ENCODE measurements at places on chromosomes 1 and 21. TPM values are rescaled to one million over a fixed set of nuclear protein-coding genes. Genes with fewer than 3 reads are reported as not detected.

- peaks cover 25% of the 10 kb centered on the region for H3K36me3 ChIP-seq
- peak overlapping the region; percentile 26 for H3K4me3 ChIP-seq
- no peak for DNase-seq
- H3K4me1 ChIP-seq: peaks cover 29% of the 10 kb centered on the region
These were observed 155.9 kb downstream of the SLC30A10 start for GRCh38 chr1:219772265-219773036.

DNA sequence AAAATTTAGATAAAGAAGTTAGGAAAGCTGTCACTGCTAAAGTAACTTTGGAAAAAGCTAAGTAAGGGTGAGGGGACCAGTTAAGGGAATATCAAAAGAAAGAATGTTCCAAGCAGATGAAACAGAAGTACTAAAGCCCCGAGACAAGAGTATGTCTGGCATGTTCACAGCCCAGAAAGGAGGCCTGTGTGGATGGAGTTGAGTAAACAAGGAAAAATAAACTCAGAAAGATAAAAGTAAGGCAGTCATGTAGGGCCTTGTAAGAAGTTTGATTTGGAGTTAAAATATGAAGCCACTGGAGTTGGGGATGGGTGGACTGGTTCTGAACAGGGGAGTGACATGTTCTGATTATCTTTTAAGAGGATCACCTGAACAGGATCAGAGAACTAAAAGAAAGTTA is 177.9 kb downstream of the CDC42BPA start:
- H3K4me1 ChIP-seq: no peaks in the 10 kb centered on the region
- H3K27ac ChIP-seq: no peak overlapping the region
- peaks cover 7% of the 10 kb centered on the region for H3K36me3 ChIP-seq
- H3K27me3 ChIP-seq: no peaks in the 10 kb centered on the region
- no peak overlapping the region for H3K4me3 ChIP-seq

GRCh38 chr1:147168626-147169058 is 3.6 kb downstream of the PRKAB2 start:
- peaks cover 32% of the 10 kb centered on the region for H3K4me1 ChIP-seq
- H3K4me3 ChIP-seq: no peak overlapping the region
- no peak for DNase-seq
- peaks cover 14% of the 10 kb centered on the region for H3K36me3 ChIP-seq
- H3K27me3 ChIP-seq: no peaks in the 10 kb centered on the region
- no peak overlapping the region for H3K27ac ChIP-seq

GRCh38 chr1:218865591-218865990 is 308.1 kb upstream of the LYPLAL1 start:
- H3K27ac ChIP-seq: no peak overlapping the region
- no peak for DNase-seq
- H3K27me3 ChIP-seq: no peaks in the 10 kb centered on the region
- H3K4me1 ChIP-seq: peaks cover 5% of the 10 kb centered on the region
- H3K4me3 ChIP-seq: no peak overlapping the region

DNA sequence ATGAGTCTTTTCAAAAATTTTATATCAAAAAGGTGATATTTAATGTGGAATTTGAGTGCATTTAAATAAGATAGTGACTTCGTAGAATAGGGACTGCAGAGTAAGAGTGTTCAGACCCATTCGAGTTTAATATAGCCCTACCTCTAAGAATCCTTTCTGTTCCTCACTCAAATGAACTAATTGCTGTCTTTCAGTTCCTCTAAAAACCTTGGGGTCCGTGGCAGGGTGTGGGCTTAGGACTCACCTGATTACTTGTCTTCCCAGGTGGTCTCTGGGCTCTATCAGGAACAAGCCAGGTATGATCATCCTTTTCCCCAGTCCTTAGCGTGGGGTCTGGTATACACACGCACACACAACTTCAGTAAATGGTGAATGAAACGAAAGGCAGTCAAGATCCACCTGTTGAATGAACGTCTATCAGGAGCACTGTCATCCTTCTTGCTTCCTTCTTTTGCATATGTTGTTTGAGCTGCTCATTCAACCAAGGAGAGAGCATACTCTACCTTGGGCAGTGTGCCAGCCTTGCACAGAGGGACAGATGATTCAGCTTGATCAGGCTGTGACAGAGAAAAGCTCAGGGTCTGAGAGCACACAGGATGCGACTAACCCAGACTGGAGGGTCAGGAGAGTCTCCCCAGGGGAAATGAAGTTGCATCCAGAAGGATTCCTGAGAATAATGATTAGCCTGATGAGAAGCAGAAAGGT is 1.2 kb upstream of the RNF11 start:
- no peaks in the 10 kb centered on the region for H3K36me3 ChIP-seq
- no peak overlapping the region for H3K27ac ChIP-seq
- no peaks in the 10 kb centered on the region for H3K27me3 ChIP-seq
- peaks cover 17% of the 10 kb centered on the region for H3K4me1 ChIP-seq

- H3K27me3 ChIP-seq: no peaks in the 10 kb centered on the region
- H3K4me3 ChIP-seq: no peak overlapping the region
- H3K36me3 ChIP-seq: no peaks in the 10 kb centered on the region
- H3K4me1 ChIP-seq: peaks cover 8% of the 10 kb centered on the region
These were observed 82.0 kb upstream of the ESRRG start for GRCh38 chr1:216805233-216805632.

GRCh38 chr1:209642816-209643215 is 9.4 kb downstream of the LAMB3 start:
- DNase-seq: no peak
- H3K36me3 ChIP-seq: no peaks in the 10 kb centered on the region
- H3K27ac ChIP-seq: no peak overlapping the region
- H3K4me1 ChIP-seq: no peaks in the 10 kb centered on the region

- peaks cover 42% of the 10 kb centered on the region for H3K27me3 ChIP-seq
- no peak overlapping the region for H3K4me3 ChIP-seq
- no peak for DNase-seq
- no peak overlapping the region for H3K27ac ChIP-seq
- no peaks in the 10 kb centered on the region for H3K4me1 ChIP-seq
These were observed 144.8 kb upstream of the SLC35F3 start for GRCh38 chr1:233759665-233760064.

DNA sequence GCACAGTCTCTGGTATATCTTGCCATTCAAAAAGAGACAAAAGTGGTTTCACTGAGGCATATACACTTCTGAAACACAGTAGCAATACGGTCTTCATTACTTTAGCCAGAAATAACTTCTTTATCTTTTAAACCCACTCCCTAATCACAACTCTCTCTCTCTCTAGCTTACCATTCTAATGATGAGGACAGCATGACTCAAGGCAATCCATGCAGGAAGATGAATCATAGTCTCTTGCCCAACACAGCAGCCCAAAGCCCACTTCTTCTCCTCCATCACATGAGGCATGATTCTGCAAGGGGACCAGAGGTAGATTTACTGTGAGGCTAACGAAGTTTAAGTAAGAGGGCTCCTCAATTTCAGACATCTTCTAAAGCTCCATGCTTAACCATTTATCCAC is 285.0 kb upstream of the NR5A2 start:
- no peak overlapping the region for H3K27ac ChIP-seq
- H3K36me3 ChIP-seq: no peaks in the 10 kb centered on the region
- DNase-seq: no peak
- no peak overlapping the region for H3K4me3 ChIP-seq
- peaks cover 5% of the 10 kb centered on the region for H3K4me1 ChIP-seq

OPTC gene
- not detected for total RNA-seq

SLFNL1 gene
- total RNA-seq: 0.37 TPM

CRP gene
- total RNA-seq: not detected

RNU1-2 gene
- 2,478 TPM for total RNA-seq

BGLAP gene
- 3.0 TPM for total RNA-seq

All from neural crest cell (in vitro differentiated cells).